ENCODE measurements at places on chromosomes 7 and 10. TPM values are rescaled to one million over a fixed set of nuclear protein-coding genes. Genes with fewer than 3 reads are reported as not detected.
A peak's percentile ranks its signal among the peaks of the same experiment; 100 is the strongest.

SLC26A3 gene
- total RNA-seq = 0.33 TPM

GRCh38 chr7:5636446-5636835 lies 145.0 kb downstream of the RNF216 start:
- no peak for DNase-seq
- H3K27ac ChIP-seq = peak overlapping the region; percentile 70
- no peaks in the 10 kb centered on the region for H3K27me3 ChIP-seq
- peaks cover 33% of the 10 kb centered on the region for H3K36me3 ChIP-seq

SBDS gene
- total RNA-seq = 211 TPM

- DNase-seq = no peak
- no peak overlapping the region for H3K27ac ChIP-seq
These were observed 294.1 kb upstream of the YAE1 start for GRCh38 chr7:39272111-39272510.

KCNH2 gene
- 94.1 TPM for total RNA-seq

NPFFR1 gene
- not detected for total RNA-seq

GRCh38 chr7:158726277-158726807 lies 21.7 kb upstream of the NCAPG2 start:
- H3K27me3 ChIP-seq = no peaks in the 10 kb centered on the region
- peaks cover 14% of the 10 kb centered on the region for H3K36me3 ChIP-seq
- H3K4me1 ChIP-seq = peaks cover 7% of the 10 kb centered on the region
- DNase-seq = no peak
- H3K4me3 ChIP-seq = no peak overlapping the region

OR2A1 gene
- not detected for total RNA-seq

- H3K4me1 ChIP-seq = peaks cover 6% of the 10 kb centered on the region
- no peak overlapping the region for H3K4me3 ChIP-seq
- no peak for DNase-seq
These were observed 141.1 kb downstream of the MAPK8 start for GRCh38 chr10:48447356-48448215.

DNA sequence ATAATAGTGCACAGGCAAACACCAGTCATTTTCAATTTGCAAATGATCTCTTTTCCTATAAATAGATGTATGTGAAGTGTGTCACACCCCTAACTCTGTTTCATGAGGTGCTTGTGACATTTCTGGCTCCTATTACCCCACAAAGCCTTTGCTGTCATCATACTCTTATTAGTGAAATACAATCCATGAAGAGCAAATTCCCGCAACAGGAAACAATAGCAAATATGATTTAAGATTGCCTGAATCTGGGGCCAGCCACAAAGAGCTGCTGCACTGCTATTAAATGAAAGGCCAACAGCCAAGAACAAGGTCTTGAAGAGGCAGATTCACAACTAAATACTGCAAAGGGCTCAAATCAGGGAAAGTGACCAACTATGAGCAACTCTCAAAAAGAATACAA lies 96.3 kb upstream of the CAV2 start:
- no peaks in the 10 kb centered on the region for H3K36me3 ChIP-seq
- H3K27ac ChIP-seq = peak overlapping the region; percentile 44
- no peak overlapping the region for H3K4me3 ChIP-seq
- H3K27me3 ChIP-seq = no peaks in the 10 kb centered on the region

Measured in left ventricle myocardium inferior (tissue), 1 donor.